ENCODE measurements at places on chromosomes 7 and 10. TPM values are rescaled to one million over a fixed set of nuclear protein-coding genes. Genes with fewer than 3 reads are reported as not detected.

GDF2 gene
- total RNA-seq = not detected

WDFY4 gene
- not detected for total RNA-seq

- no peak overlapping the region for H3K27ac ChIP-seq
- H3K4me3 ChIP-seq = no peak overlapping the region
- no peaks in the 10 kb centered on the region for H3K4me1 ChIP-seq
- no peak for DNase-seq
Observed at GRCh38 chr7:69880840-69881239, 282.6 kb downstream of the AUTS2 start.

GRCh38 chr7:103989785-103990767 is 618 bp upstream of the RELN start:
- no peaks in the 10 kb centered on the region for H3K36me3 ChIP-seq
- H3K4me1 ChIP-seq = peaks cover 10% of the 10 kb centered on the region
- peak; percentile 13 for DNase-seq
- peaks cover 65% of the 10 kb centered on the region for H3K27me3 ChIP-seq
- peak overlapping the region; percentile 19 for H3K4me3 ChIP-seq

GRCh38 chr10:127738512-127739424 is 1.8 kb downstream of the FOXI2 start:
- H3K27me3 ChIP-seq = peaks cover 42% of the 10 kb centered on the region
- no peak overlapping the region for H3K4me3 ChIP-seq
- DNase-seq = no peak
- no peaks in the 10 kb centered on the region for H3K36me3 ChIP-seq
- H3K4me1 ChIP-seq = no peaks in the 10 kb centered on the region

DNA sequence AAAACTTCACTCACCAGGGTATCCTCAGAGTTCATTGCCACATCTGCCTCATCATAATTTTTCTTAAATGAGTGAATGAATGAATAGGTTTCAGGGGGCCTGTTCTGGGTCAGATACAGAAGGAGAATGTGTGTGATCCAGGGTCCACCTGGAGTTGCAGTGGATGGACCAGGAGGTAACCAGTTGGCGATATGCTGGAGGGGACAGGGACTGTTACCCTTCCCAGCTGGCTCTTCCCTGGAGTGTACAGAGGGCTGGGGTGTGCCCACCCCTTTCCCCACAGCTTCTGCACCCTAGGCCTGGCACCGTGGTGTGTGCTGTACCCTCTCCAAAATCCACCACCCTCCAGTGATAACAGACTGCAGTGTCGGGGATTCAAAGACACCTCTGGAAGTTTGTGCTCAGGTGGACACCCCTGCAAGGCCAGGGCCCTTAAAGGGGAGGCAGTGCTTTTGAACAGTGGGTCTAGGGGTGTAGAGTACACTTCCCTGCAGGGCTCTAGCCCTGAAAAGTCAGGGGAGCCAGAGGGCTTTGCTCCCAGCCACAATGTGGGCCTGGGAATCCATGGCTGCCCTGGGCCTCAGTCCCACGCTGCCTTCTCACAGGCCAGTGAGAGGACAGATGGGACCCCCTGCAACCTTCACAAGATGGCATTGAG is 134.4 kb upstream of the UNC5B start:
- no peak overlapping the region for H3K27ac ChIP-seq
- H3K4me1 ChIP-seq = no peaks in the 10 kb centered on the region
- DNase-seq = no peak
- H3K4me3 ChIP-seq = no peak overlapping the region
- 0 out of 2 replicates have a peak, but pooled peaks cover 9% of the 10 kb centered on the region for H3K27me3 ChIP-seq
- H3K36me3 ChIP-seq = no peaks in the 10 kb centered on the region

ZDHHC6 gene
- total RNA-seq = 13.8 TPM

VWA2 gene
- total RNA-seq = not detected

MRLN gene
- total RNA-seq = not detected

- H3K27ac ChIP-seq = no peak overlapping the region
- H3K36me3 ChIP-seq = no peaks in the 10 kb centered on the region
- no peaks in the 10 kb centered on the region for H3K27me3 ChIP-seq
Observed at GRCh38 chr7:79096361-79096805, 357.1 kb downstream of the MAGI2 start.

UMAD1 gene
- total RNA-seq = 19.3 TPM

ANKRD2 gene
- not detected for total RNA-seq

DNA sequence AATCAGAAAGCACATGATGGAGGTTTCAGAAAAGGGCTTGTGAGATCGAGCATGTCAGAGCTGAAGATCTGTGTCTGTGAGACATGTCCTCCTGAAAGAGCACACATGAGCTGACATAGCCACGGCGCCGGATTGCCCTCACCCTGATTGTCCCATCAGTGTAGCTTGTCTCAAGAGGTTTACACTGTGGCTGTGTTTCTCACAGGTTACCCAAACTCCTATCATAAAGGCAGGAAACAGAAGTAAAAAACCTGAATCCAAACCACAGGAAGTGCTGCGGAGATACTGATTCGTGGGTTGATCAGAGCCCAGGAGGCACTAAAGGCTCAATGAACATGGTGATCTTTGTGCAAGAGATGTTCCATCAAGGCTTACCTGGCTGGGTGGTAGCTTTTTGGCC is 3.9 kb upstream of the ATP6V0E2 start:
- no peaks in the 10 kb centered on the region for H3K27me3 ChIP-seq
- no peak overlapping the region for H3K4me3 ChIP-seq
- peaks cover 24% of the 10 kb centered on the region for H3K4me1 ChIP-seq
- DNase-seq = peak; percentile 22
- no peak overlapping the region for H3K27ac ChIP-seq

DNA sequence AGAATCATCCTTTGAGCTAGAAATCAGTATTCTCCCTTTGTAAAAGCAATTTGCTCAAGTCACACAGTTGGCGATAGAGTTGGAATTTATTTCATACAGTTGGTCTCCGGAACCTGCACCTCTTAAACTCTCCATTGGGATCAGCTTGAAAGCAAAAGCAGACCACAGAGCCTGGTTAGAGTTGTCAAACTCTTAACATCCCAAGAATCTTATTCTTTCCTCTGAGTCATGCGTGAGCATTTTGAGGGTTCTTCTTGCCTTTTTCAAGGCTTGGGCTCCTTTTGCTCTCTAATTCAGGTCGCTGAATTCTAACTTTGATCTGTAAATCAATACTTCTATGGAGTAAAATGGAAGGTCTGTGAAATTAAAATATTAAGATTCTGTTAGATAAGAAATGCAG is 19.6 kb upstream of the SCIN start:
- H3K4me1 ChIP-seq = no peaks in the 10 kb centered on the region
- no peak overlapping the region for H3K4me3 ChIP-seq
- DNase-seq = no peak

CYP2C19 gene
- not detected for total RNA-seq

GRCh38 chr7:77450613-77451012 is 34.5 kb upstream of the GSAP start:
- DNase-seq = no peak
- peak overlapping the region; percentile 15 for H3K27ac ChIP-seq
- H3K4me1 ChIP-seq = peaks cover 26% of the 10 kb centered on the region
- H3K4me3 ChIP-seq = no peak overlapping the region
- no peaks in the 10 kb centered on the region for H3K36me3 ChIP-seq

DNA sequence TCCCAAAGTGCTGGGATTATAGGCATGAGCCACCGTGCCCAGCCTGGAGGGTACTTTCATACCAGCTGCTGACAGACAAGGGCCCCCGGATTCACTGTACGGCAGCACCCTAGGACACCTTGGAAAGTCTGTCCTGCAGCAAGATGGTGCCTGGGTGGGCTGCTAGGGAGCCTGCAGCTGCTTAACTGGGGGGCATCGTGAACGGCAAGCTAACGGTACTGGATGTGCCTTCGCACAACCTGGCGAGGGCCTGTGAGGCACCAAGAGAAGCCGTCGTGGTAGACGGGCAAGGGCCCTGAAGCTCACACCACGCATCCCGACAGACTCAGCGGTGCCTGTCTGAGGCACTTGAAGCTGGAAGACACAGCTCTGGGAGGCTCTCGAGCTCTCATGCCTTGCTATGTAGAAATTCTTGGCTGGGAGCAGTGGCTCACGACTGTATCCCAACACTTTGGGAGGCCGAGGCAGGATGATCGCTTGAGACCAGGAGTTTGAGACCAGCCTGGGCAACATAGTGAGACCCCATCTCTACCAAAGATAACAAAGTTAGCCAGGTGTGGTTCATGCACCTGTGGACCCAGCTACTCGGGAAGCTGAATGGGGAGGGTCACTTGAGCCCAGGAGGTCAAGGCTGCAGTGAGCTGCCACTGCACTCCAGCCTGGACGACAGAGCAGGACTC is 9.4 kb downstream of the BRAT1 start:
- DNase-seq = no peak
- no peaks in the 10 kb centered on the region for H3K27me3 ChIP-seq
- no peak overlapping the region for H3K4me3 ChIP-seq
- H3K4me1 ChIP-seq = no peaks in the 10 kb centered on the region
- peaks cover 51% of the 10 kb centered on the region for H3K36me3 ChIP-seq

GRCh38 chr10:122849900-122850605 is 4.4 kb upstream of the CUZD1 start:
- peaks cover 61% of the 10 kb centered on the region for H3K36me3 ChIP-seq
- DNase-seq = peak; percentile 60
- no peak overlapping the region for H3K4me3 ChIP-seq
- H3K4me1 ChIP-seq = peaks cover 56% of the 10 kb centered on the region
- no peaks in the 10 kb centered on the region for H3K27me3 ChIP-seq
- H3K27ac ChIP-seq = peak overlapping the region; percentile 70

ZNF488 gene
- total RNA-seq = 1.2 TPM

- H3K4me3 ChIP-seq = peak within 1 kb of the TSS; percentile 89
- 0 out of 2 replicates have a peak, but pooled peaks cover 5% of the 10 kb centered on the region for H3K36me3 ChIP-seq
- peak; percentile 77 for DNase-seq
- peak within 1 kb of the TSS; percentile 51 for H3K27ac ChIP-seq
Observed at GRCh38 chr7:130668258-130669084, at the start of gene COPG2. Gene COPG2 (minus strand): TSS chr7:130668748. CDS start chr7:130668668, 80 bp downstream.

DNA sequence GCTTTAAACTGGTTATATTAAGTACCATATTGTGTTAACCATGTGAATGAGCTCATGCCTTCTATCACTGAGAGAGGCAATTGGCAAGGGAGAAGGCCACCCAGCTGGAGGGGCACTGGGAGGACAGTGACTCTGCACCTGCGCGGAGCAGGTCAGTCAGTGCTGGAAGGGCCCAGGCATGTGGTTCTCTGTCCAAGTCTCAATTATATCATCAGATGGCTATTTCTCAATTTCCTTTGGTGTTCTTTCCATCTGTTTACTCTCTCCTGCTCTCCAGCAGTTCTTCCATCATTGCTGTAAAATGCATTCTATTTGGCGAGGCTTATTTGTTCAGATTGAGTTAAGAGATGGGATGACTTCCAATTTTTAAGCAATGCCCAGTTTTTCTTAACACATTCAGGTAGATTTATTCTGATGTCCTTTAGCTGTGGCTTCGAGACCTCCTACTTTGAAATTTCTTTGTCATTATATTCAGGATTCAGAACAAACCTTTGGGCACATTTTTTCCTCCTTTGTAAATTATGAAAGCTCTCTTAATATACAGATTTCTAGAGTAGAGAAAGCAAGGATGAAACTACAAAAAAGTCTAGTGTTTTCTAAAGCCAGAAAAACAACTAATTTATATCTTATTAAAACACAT is 159.3 kb downstream of the BMPER start:
- no peaks in the 10 kb centered on the region for H3K36me3 ChIP-seq
- no peak overlapping the region for H3K27ac ChIP-seq
- no peak overlapping the region for H3K4me3 ChIP-seq
- peaks cover 9% of the 10 kb centered on the region for H3K4me1 ChIP-seq
- no peaks in the 10 kb centered on the region for H3K27me3 ChIP-seq

SH2B2 gene
- 83.1 TPM for total RNA-seq

DNA sequence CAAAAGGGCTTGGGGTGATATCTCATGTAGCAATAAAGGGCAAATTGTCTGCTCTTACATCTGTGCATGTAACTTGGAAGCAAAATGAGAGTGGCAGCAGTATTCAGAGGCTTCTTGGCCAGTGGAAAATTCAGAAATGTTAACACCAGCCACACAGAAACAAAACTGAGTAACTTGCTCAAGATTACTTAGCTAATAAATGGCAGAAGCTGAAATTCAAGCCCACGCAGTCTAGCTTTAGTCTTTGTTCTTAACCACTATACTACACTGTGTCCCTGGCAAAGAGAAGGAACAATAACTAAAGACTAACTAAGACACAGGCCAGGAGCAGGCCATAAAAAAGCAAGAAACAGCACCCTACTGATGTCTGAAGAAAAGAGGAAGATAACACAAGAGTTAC is 185.9 kb upstream of the ASAH2 start:
- H3K4me1 ChIP-seq = no peaks in the 10 kb centered on the region
- DNase-seq = no peak

DNA sequence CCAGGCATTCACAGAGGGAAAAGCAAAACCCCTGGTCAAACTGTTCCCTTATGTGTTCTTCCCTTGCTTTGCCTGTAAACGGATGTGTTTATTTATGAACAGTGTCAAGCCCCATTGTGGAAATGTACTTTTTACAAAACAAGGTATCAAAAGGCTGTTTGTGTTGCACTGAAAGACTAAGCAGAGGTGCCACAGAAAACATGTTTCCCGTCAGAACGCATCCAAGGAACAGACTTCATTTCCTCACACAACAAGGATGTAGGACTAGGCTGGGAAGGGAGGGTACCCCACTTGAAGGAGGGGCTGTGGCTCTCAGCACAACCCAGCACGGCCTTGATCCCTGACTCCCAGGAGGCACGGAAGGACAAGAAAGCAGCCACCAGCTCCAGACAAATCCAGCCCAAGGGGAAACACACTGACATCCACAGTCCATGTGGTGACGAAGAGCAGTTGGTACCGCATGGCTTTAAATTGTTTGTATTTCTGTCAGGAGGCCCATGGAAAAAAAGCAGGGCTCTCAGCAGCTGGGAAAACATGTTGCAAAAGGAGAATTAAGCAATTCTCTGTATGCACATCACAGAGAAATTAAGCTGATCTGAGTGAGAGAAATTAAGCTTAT is 85.6 kb downstream of the RNF216 start:
- H3K27ac ChIP-seq = peak overlapping the region; percentile 98
- peak overlapping the region; percentile 33 for H3K4me3 ChIP-seq
- no peaks in the 10 kb centered on the region for H3K27me3 ChIP-seq
- peaks cover 76% of the 10 kb centered on the region for H3K4me1 ChIP-seq
- H3K36me3 ChIP-seq = peaks cover 7% of the 10 kb centered on the region

DNA sequence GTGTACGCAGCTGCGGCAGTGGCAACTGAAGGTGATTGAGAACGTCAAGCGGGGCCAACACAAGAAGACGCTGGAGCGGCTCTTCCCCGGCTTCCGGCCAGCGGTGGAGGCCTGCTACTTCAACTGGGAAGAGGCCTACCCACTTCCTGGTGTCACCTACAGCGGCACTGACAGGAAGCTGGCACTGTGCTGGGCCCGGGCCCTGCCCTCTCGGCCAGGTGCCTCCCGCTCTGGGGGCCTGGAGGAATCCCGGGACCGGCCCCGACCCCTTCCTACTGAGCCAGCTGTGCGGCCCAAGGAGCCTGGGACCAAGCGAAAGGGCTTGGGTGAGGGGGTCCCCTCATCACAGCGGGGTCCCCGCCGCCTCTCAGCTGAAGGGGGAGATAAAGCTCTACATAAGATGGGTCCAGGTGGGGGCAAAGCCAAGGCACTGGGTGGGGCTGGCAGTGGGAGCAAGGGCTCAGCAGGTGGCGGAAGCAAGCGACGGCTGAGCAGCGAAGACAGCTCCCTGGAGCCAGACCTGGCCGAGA is 6.5 kb downstream of the ZSWIM8 start:
- no peak overlapping the region for H3K27ac ChIP-seq
- H3K4me3 ChIP-seq = no peak overlapping the region
- no peaks in the 10 kb centered on the region for H3K27me3 ChIP-seq
- peaks cover 78% of the 10 kb centered on the region for H3K36me3 ChIP-seq

CACNA2D1 gene
- 31.6 TPM for total RNA-seq

GRCh38 chr7:80095545-80095944 is 39.1 kb upstream of the GNAI1 start:
- H3K36me3 ChIP-seq = no peaks in the 10 kb centered on the region
- H3K4me3 ChIP-seq = no peak overlapping the region
- H3K27ac ChIP-seq = no peak overlapping the region
- H3K27me3 ChIP-seq = no peaks in the 10 kb centered on the region
- no peaks in the 10 kb centered on the region for H3K4me1 ChIP-seq
- no peak for DNase-seq
